ENCODE measurements at places on chromosomes 7 and 10. TPM values are rescaled to one million over a fixed set of nuclear protein-coding genes. Genes with fewer than 3 reads are reported as not detected.

GRCh38 chr10:122007415-122007814 lies 18.5 kb downstream of the TACC2 start:
- DNase-seq, result no peak

- DNase-seq, result no peak
These were observed 106.4 kb upstream of the CDCA7L start for GRCh38 chr7:22051886-22052673.

GRCh38 chr10:31928549-31929260 lies at the start of gene ARHGAP12:
TSS of gene ARHGAP12 (minus strand) at chr10:31928831. CDS start at chr10:31908855, 19,976 bp downstream.
- DNase-seq, result peak; percentile 90

GRCh38 chr7:16711730-16712129 lies 41.8 kb upstream of the TSPAN13 start:
- no peak for DNase-seq

- peak; percentile 62 for DNase-seq
These were observed at the start of gene PLCE1 for GRCh38 chr10:93993782-93994437. TSS of gene PLCE1 (plus strand) at chr10:93993931. CDS start at chr10:94031047, 37,116 bp downstream.

DNA sequence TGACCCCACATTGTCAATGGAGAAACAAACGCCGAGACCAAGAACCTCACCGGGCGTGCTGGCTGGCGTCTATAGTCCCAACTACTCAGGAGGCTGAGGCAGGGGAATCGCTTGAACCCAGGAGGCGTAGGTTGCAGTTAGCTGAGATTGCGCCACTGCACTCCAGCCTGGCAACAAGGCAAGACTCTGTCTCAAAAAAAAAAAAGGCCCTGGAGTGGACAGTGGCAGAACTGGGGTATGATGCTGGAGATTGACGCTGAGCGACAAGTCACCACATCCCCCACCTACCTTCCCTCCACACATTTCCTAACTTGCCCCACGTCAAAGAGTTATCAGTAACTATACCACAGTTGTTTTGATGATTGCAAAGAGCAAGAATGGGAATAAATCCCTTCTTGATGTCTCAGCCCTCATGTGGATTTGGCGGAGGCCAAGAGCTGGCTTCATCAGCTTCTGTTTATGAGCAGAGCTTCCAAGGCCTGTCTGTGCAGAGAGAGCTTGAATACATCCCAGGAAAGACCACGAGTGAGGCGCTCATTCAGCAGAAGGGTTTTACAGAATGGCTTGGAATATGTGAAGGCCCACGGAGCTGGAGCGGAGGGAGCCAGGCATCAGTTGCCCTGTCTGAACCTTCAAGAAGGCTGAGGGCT lies 28.0 kb upstream of the TNS3 start:
- no peak for DNase-seq

- peak; percentile 70 for DNase-seq
These were observed 399.4 kb downstream of the PLXDC2 start for GRCh38 chr10:20215547-20216152.

GRCh38 chr7:133180717-133181116 lies 72.2 kb upstream of the EXOC4 start:
- DNase-seq, result no peak

DNA sequence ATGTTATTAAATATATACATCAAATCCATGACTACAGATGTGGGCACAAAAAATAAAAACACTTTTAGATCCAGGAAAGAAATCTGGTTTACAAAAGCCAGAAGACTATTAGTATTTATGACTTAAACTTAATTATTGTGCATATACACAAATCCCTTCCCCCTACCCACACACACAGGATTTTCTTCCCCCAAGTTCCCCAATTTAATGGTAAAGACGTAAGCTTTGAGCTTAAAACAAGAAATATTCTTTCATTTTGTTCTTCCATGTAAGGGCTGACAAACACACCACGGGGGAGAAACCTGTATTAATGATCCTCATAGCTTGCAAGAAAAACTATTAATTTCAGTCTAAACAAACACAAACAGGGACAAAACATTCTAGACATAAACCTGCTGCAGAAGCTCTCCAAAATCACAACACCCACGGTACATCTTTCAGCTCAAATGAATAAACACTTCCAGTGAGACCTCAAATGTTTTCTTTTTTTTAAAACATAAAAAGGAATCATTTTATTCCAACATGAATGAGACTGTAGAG lies 28.5 kb downstream of the OSBPL3 start:
- DNase-seq, result no peak

- no peak for DNase-seq
These were observed 2.6 kb downstream of the GPC2 start for GRCh38 chr7:100174582-100174981.

DNA sequence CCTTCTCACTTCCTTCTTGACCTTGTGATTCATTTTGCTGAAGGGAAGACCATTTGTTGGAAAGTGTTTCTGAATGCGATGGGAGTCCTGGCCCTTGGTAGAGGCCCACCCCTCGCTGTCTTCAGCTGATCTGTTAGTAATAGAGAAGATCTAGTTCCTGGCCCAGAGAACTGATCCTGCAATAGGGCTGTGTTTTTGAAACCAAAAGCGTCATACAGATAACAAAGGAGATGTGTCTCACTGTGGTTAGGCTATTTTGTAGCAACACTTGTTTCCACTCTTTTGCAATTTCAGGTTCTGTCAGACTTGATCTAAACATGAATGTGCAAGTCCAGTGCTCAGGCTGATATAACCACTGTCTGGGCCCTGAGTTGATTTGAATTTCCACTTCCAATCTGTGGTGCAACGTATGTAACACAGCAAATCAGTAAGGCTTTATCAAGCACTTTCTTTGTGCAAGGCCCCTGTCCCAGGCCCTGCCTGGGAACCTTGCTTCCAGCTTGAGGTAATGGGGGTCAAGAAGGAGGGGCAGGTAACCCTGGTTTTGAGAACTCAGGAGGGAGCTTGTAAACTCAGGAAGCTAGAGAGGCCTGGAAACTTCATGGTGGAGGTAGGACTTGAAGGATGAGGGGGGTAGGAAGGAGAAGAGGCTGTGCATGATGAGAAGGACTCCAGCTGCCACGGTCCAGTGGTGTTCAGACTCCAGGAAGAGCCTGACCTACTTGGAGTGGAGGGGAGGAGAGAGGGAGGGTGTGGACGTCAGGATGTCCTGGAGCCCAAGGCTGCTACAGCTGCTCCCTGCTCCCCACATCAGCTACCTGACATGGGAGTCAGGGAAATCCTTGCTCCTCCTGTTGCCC lies 42.2 kb upstream of the SRGN start:
- DNase-seq, result no peak

GRCh38 chr10:93030409-93030808 lies 30.2 kb upstream of the CYP26C1 start:
- DNase-seq, result no peak

DNA sequence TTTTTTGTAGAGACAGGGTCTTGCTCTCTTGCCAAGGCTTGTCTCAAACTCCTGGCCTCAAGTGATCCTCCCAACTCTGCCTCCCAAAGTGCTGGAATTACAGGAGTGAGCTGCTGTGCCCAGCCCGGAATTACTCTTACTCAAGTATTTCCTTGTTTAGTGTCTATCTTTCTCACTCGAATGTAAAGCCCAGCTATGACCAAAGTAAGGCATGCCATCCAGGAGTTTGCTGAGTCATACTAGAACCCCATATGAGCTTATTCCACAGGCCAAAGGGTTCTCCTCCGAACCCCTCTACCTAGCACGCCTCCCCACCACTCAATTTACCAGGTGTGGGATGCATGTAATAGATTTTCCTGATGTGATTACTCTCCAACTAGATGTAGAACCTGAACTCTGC lies 166.6 kb upstream of the AUTS2 start:
- no peak for DNase-seq

NEURL1 gene
- 1.2 TPM for total RNA-seq

GPNMB gene
- 1.2 TPM for total RNA-seq

TECTB gene
- not detected for total RNA-seq

FAM241B gene
- total RNA-seq, result 13.7 TPM

CASP2 gene
- total RNA-seq, result 65.3 TPM

RSPH10B gene
- total RNA-seq, result 1.1 TPM

LRMDA gene
- 2.1 TPM for total RNA-seq
